Dermis blood vessel endothelial cell (primary cell): ENCODE measurements at places on chromosomes 13 and 19.

GRCh38 chr13:20351281-20352022, 119.3 kb upstream of the GJB6 start:
- DNase-seq: no peak

GRCh38 chr13:108439556-108439955, 170.0 kb downstream of the TNFSF13B start:
- DNase-seq: no peak

GRCh38 chr13:26515721-26516120, 41.8 kb upstream of the WASF3 start:
- DNase-seq: no peak

DNA sequence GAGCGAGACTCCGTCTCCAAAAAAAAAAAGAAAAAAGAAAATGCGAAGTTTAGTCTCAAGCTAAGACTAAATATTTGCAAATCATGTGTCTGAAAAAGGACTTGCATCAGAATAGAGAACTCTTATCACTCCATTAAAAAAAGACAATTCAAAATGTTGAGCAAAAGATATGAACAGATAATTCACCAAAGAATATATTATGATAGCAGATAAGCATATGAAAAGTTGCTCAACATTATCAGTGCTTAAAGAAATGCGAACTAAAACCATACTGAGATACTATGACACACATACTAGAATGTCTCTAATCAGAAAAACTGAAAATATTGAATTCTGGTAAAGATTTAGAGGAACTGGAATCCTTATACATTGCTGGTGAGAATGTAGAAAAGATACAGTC, 38.7 kb upstream of the SACS start:
- DNase-seq: no peak

DNA sequence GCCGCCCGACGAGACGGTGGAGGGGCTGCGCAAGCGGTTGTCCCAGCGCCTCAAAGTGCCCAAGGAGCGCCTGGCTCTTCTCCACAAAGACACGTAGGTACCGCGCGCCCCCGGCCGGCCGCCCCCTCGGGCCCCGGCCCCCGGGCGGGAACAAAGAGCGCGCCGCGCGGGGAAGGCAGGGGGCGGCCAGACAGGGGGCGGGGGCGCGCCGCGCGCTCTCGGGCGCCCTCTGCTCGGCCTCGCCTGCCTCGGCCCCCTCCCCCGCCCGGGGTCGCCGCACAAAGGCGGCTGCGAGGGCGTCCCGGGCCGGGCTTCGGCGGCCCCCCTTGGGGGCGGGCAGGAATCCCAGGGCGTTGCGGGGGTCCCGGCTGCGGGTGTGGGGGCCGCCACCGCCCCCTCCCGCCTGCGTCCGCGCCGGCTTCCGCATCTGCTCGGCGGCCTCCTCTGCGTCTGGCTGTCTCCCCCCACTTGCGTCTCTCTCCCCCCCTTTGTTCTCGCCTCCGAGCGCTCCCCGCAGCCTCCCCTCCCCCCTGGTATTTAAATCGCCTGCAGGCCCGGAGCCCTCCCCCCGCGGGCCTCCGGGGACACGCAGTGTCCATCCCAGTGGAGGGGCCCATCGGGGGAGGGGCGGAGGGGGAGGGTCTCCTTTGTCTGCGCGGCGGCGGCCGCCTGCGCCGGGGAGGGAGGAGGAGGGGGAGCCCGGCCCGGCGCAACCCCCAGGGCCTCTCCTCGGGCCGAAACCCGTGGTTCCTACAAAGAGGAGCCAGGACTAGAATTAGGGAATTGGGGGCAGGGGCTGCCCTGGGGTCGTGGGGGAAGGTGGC, 2.3 kb downstream of the MIDN start:
- peak; percentile 65 for DNase-seq

DNA sequence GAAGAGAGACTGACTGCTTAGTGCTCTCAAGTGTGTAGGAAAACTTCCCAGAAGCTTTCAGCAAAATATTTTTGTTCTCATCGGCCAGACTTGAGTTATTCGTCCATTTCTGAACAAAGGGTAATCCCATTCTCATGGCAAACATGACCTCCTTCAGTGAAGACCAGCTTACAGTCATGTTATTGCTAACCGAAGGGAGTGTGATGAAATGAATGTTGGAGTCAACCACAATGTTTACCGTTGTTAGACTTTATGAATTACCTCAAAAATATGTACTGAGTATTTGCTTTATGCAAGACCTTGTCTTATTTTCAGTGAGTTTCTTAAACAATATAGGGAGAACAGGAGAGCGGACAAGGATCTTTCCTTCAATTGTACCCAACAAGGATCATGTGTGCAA, 228.6 kb downstream of the LMO7 start:
- no peak for DNase-seq

DNA sequence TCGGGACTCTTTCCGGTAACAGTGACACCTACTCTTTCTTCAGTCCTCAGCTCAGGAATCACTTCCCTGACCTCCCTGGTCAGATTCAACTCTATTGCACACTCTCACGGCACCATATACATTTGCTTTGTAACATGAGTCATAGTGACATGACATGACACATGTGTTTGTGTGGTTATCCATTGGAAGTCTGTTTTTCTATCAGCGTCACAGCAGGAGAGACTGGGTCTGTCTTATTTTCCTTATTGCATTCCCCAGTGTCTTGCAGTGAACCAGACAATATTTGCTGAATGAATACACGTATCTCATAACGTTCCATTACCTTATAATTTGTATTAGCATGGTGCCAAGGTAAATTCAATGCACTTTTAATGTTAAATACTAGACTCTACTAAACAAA, 102.0 kb downstream of the DCLK1 start:
- no peak for DNase-seq

DNA sequence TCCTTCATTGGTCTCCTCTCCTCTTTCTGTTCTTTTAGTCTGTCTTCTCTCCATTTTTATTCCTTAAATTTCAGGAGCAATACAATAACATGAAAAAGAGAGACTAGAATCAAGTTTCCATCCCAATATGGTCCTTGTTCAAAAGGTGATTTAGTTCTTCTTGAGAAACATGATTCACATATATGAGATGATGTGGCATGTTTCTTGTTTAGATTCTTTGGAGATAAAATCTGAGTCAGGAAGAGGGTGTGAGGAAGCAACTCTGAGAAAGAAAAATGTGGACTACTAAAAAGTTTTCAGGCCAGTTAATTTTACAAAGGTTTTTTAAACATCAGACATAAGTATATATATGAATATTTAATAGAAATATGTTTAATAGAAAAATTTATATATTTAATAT, 231.4 kb downstream of the OXGR1 start:
- DNase-seq: no peak

DNA sequence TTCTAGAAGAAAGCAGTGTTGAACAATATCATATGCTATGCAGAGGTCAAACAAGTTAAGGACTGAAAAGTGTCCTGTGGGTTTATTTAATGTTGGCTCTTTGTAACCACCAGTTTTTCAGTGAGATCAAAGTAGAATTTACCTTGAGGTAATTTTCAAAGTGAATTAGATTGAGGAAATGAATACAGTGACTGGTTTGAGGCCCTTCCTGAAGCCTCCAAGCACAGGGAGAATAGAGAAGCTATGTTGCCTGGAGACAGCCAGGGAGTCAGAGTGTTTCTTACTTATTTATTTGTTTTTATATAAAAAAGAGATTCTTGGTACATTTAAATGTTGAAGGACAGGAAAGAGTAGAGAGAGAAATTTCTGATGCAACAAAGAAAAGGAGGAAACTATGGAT, 954.3 kb upstream of the SPRY2 start:
- DNase-seq: no peak

DNA sequence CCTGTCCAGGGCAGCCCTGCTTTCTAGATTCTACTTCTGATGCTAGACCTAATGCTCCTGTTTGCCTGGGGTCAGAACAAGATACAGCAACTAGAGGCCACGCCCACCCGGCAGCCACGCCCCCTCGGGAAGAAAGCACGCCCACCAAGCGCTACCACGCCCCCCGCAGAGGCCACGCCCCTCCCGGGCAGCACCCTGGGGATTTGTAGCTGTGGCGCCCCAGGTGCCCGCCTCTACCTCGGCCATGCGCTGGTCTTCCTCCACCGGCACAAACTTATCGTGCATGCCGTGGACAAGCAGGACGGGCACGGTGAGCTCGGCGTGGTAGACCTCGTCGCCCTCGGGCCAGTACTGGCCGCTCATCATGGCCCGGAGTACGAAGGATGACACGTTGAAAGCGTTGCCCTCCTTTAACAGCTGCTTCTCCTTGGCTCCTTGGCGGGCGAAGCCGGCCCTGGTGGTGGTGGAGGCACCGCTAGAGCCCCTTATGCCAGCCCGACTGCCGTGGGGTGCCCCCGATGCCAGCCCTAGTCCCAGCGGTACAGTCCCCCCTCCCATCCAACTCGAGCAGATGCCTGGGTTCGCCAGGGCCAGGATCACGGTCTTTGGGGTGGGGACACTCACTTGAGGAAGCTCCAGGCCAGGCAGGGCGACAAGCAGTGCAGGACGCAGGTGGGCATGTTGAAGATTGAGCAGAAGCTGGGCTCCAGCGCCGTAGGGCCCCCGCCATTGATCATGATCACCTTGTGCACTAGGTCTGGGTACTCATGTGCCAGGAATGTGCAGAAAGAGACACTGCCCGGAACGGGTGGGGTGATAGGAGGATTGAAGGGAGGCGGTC, 9.0 kb downstream of the ABHD8 start:
- DNase-seq: peak; percentile 44

- DNase-seq: no peak
These were observed 1.4 kb upstream of the RAB20 start for GRCh38 chr13:110562696-110563462.

DNA sequence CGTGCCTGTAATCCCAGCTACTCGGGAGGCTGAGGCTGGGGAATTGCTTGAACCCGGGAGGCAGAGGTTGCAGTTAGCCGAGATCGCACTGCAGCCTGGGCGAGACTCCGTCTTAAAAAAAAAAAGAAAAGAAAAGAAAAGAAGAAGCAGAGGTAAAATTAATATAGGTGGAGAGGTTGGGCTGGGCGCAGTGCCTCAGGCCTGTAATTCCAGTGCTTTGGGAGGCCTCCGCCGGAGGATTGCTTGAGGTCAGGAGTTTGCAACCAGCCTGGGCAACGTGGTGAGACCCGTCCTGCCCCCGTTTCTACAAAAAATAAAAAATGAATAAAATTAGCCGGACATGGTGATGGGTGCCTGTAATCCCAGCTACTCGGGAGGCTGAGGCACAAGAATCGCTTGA, 912 bp upstream of the TUBA3C start:
- DNase-seq: no peak

DNA sequence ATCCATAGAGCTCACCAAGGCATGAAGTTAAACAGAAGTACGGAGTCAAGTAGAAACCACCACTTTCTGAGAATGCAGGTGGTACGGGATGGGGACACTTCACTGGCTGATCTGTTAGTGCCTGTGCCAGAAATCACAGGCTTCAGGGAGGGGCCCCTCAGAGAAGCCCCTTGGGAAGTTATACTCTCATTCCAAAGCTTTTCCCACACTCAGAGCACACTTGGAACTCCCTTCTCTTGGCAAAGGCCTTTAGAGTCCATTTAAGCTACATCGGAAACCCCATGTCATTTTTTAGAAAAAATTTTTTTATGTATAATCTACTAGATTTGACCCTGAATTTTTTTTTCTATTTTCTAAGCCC, 80.7 kb upstream of the WASF3 start:
- no peak for DNase-seq

DNA sequence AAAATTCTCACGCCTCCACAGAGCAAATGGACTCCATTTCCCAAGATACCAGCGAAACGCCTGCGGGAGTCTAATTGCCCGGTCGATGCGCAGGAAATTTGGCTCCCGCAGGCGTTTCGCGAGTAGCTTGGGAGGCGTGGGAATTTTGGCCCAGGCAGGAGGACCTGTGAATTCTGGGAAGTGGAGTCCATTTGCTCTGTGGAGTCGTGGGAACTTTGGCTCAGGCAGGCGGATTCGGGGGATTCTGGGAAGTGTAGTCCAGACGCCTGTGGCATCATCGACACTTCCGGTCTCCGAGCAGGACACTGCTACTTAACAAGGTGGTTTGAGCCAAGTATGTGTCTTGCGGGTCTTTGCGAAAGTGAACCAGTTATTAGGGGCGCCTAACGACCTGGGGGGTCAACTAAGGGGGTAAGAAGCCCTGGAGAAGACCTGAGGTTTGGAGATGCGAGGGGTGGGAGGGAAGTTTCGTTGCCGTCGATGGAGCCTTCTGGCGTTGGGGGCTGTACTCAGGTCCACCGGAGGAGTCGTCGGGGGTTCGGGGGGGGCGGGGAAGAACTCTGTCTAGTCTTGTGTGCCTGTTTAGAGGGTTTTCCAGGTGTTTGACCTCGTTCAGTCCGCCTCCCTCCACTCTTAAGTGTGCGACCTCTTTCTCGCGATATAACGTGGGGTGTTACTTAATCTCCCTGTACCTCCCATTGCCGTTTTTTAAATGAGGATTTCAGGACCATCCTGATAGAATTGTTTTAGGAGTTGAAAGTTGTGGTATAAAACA, at the start of gene ZNF155:
Gene ZNF155, plus strand, starts transcription at position 277 of the 775 bp plus-strand sequence. CDS start 4,356 bp downstream, outside the sequence.
- DNase-seq: peak; percentile 98

GRCh38 chr19:6608940-6609339, 18.0 kb upstream of the CD70 start:
- no peak for DNase-seq

GRCh38 chr19:13881251-13881691, 4.3 kb downstream of the NANOS3 start:
- DNase-seq: no peak

- peak; percentile 85 for DNase-seq
These were observed 11.5 kb downstream of the APLP1 start for GRCh38 chr19:35879770-35880317.

DNA sequence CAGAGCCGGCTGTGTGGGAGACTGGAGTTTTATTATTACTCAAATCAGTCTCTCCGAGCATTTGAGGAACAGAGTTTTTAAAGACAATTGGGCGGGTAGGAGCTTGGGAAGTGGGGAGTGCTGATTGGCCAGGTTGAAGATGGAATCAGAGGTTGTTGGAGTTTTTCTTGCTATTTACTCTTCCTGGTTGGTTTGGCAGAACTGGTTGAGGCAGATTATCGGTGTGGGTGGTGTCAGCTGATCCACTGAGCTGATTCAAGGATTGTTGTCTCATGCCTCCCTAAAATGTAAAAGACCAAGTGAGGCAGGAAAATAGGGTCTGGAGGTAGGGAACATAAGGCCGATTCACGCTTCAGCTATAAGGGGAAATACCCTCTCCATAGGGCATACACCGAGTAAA, 1.3 kb upstream of the TDRD12 start:
- no peak for DNase-seq

- DNase-seq: no peak
These were observed 6.3 kb upstream of the LRFN3 start for GRCh38 chr19:35929876-35930275.

DNA sequence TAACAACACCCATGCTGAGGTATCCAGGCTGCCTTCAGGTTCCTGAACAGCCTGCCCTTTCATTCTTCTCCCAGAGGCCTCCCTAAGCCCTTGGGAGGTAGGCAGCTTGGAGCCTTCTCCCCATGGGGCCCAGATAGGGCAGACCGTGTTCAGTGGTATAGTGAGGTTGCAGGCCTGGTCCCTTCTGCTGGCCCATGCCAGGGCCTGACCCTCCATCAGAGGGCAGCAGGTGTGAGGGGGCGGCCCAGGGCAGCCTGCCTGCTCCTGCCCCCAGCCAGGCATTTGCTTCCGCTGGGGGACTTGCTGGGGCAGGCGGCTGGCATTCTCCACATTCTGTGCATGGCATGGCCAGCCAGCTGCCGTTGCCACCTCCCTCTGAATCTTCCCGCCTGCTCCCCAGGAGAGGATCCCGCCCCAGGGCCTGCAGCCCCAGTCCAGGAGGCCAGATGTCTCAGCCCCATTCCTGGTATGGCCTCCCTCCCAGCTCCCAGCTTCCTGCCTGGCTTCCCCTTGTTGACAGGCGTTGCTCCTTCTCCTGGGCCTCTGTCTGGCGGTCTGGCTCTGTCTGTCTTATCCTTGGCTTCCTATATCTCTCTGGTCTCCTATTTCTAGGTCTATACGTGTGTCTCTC, 8.9 kb downstream of the CIC start:
- peak; percentile 69 for DNase-seq

- no peak for DNase-seq
These were observed 11.2 kb downstream of the CEBPA start for GRCh38 chr19:33290956-33291622.
